Testis (tissue), 5 donors: ENCODE measurements at places on chromosomes 1 and 21.
A peak's percentile ranks its signal among the peaks of the same experiment; 100 is the strongest.

GRCh38 chr1:9300573-9300972 lies 7.9 kb downstream of the SPSB1 start:
- no peak for DNase-seq

GRCh38 chr1:116112388-116113140 lies 1.4 kb downstream of the MAB21L3 start:
- no peak for DNase-seq

- DNase-seq, result no peak
These were observed 39.0 kb upstream of the TADA1 start for GRCh38 chr1:166915042-166915441.

DNA sequence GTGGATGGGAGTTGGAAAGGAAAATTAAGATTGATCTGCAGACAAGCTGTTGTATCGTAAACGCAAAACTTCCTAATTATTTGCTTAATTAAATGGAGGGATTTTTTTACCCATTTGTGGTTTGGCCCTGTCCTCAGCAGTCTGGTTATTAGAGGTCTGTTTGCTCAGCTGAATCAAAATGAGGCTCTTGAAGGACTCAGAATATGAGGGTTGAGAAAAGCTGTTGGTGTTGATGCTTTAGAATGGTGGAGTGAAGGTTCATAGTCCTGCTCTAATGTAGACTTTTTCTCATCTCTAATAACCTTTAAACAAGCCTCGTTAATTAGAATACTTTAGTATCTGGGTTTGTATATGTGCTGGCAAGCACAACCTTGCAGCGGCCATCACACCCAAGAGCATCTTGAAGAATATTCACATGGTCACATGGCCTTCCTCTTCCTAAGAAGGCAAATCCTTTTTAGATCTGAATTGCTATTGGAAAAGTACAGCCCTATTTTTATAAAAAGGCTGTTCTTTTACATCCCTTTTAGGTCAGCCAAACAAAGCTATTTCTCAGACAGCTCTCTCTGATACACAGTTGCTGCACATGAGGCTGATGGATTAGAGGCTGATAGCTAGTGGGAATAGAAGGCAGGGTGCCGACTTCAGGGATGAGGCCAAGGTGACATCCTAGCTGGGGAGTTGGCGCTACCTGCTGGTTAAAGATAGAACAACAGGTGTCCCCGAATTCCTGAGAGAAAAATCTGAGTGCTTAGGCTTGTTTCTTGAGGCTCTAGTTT lies 53.8 kb downstream of the MACF1 start:
- DNase-seq, result peak; percentile 86

- DNase-seq, result peak; percentile 34
These were observed 15.6 kb upstream of the SLC45A1 start for GRCh38 chr1:8302081-8302956.

GRCh38 chr1:183611021-183611420 lies 20.8 kb upstream of the NCF2 start:
- no peak for DNase-seq

DNA sequence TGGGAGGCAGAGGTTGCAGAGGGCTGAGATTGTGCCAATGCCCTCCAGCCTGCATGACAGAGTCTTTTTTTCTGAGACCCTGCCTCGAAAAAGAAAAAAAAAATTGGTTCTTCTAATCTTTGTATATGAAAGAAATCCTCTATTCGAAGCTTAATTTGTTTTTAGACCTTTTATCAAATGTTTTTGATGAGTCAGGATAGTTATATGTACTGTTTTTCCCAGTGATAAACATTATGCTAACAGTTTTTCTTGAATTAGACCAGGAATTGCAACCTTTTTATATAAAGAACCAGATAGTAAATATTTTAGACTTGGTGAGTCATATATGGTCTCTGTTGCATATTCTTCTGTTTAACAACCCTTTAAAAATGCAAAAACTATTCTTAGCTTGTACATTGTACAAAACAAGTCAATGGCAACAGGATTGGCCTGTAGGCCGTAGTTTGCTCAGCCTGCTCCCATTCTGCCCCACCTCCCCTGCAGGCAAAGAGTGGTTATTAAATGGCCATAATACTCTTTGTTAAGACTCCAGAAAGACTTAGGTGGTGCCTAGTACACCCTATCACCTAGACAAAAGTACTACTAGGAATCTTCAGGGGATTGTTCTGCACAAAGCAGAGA lies 45.2 kb downstream of the LYST start:
- no peak for DNase-seq

- no peak for DNase-seq
These were observed 8.1 kb downstream of the PSMG1 start for GRCh38 chr21:39175154-39175553.
